ENCODE measurements at places on chromosomes 5 and 9. TPM values are rescaled to one million over a fixed set of nuclear protein-coding genes. Genes with fewer than 3 reads are reported as not detected.

Gene TEX53
- polyA plus RNA-seq = not detected

Gene PCDHGB6
- not detected for polyA plus RNA-seq

DNA sequence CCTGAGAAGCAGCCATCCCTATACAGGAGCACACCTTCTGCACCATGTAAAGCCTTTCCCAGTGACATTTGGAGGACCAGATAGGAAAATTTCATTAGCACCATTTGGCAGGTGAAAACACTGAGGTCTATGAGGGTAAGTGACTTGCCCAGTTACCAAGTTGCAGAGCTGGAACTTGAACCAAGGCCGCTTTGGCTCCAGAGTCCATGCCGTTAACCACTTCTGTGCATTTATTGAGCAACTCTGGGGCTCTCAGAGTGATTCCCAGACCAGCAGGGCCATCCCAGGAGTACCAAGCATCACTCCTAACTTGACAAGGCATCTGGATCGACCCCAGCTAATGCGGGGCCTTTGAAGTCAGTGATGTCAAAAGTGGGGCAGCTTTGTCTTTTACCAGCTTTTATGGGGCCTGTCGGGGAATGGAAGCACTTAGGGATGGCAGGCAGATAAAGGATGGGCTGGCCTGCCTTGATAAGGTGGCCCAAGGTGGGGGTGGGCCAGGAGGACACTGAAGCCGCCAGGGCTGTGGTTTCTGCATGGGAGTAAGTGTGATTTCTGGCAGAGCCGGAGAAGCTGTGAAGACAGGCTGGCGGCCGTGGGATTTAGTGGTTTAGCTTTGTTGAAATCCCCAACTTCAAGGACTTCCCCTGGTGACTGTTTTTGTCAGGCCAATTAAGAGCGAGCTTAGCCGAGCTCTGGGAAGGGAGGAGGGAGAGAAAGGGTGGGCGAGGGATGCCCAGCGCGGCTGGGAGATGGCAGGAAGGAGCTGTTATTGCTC lies 127.3 kb downstream of the MACROH2A1 start:
- H3K4me3 ChIP-seq = no peak overlapping the region
- no peaks in the 10 kb centered on the region for H3K36me3 ChIP-seq
- no peaks in the 10 kb centered on the region for H3K4me1 ChIP-seq
- no peak overlapping the region for H3K27ac ChIP-seq

- no peaks in the 10 kb centered on the region for H3K4me1 ChIP-seq
- H3K36me3 ChIP-seq = no peaks in the 10 kb centered on the region
Measured at GRCh38 chr9:108241384-108242073, 614.3 kb downstream of the ACTL7B start.

Gene DOCK8
- 20.8 TPM for polyA plus RNA-seq

DNA sequence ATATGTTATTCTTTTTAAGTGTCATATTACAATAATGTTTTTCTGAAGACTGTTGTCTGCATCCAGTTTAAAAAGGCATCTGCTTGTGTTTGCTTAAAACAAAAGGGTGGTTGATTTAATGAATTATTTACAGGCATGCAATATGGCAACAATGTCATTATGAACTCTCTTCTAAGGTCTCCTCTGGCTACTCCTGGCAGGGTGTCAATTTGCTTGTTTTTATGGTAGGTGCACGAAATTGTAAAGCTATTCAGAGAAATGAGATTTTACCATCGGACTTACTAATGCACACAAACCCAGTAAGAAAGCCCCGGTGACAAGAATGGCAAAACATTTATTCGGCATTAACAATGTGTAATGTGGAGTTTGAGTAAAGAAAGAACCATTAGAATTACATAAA lies 539.8 kb upstream of the ZNF608 start:
- no peak overlapping the region for H3K4me3 ChIP-seq
- H3K27me3 ChIP-seq = no peaks in the 10 kb centered on the region
- H3K36me3 ChIP-seq = no peaks in the 10 kb centered on the region
- DNase-seq = no peak
- no peaks in the 10 kb centered on the region for H3K4me1 ChIP-seq

Gene ADGRV1
- polyA plus RNA-seq = 2.6 TPM

DNA sequence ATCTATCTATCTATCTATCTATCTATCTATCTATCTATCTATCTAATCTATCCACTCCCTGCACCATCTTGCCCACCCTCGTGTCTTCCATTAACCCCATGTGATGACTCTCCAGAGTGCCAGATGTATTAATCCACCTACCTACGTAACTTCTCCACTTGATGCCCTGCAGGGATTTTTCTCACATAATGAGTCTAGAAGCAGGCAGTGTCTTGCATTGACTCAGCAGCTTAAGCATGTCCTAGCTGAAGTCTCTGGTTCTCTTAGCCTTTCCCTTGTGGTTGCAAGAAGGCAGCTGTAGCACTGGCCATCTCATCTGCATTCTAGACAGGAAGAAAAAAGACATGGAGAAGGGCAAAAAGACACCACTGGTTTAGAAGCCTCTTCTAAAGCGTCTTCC lies 96.7 kb upstream of the ALDH1B1 start:
- no peak overlapping the region for H3K4me3 ChIP-seq
- no peaks in the 10 kb centered on the region for H3K36me3 ChIP-seq
- no peaks in the 10 kb centered on the region for H3K4me1 ChIP-seq
- DNase-seq = no peak

- H3K27ac ChIP-seq = no peak overlapping the region
- no peaks in the 10 kb centered on the region for H3K36me3 ChIP-seq
- no peaks in the 10 kb centered on the region for H3K27me3 ChIP-seq
- H3K4me1 ChIP-seq = no peaks in the 10 kb centered on the region
- no peak overlapping the region for H3K4me3 ChIP-seq
Measured at GRCh38 chr5:150960791-150961396, 56.1 kb upstream of the ZNF300 start.

Gene KCNN2
- not detected for polyA plus RNA-seq

Gene SEMA5A
- polyA plus RNA-seq = 0.45 TPM

DNA sequence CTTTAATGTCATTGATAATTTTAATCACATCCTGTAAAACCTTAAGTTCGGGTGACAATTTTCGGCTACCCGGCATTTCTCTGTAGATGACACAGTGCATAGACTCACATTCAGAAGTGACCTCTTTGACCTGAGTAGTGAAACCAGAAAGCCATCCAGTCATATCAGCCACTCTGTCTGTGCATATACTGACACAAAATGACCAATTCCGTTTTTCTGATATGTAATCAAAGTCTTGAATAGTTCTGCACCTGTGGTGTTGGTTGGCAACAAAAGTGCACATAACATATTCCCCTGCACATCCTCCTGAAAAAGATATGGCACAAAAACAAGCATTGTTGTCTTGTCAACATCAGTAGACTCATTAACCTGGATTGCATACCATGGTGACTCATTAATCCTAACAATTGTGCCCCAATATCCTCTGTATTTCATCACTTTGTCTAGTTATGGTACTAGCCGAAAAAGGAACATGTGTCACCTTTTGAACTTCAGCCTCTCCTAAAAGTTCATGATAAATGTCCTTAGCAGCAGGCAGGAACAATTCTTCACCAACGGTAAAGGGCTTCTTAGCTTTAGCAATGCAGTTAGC lies 4.6 kb upstream of the HNRNPA0 start:
- H3K27me3 ChIP-seq = no peaks in the 10 kb centered on the region
- H3K36me3 ChIP-seq = no peaks in the 10 kb centered on the region
- H3K4me3 ChIP-seq = no peak overlapping the region

GRCh38 chr5:103057208-103058130 lies 62.5 kb downstream of the GIN1 start:
- no peaks in the 10 kb centered on the region for H3K36me3 ChIP-seq
- no peaks in the 10 kb centered on the region for H3K4me1 ChIP-seq
- DNase-seq = peak; percentile 48
- peak overlapping the region; percentile 9 for H3K27ac ChIP-seq
- no peak overlapping the region for H3K4me3 ChIP-seq
- H3K27me3 ChIP-seq = no peaks in the 10 kb centered on the region

DNA sequence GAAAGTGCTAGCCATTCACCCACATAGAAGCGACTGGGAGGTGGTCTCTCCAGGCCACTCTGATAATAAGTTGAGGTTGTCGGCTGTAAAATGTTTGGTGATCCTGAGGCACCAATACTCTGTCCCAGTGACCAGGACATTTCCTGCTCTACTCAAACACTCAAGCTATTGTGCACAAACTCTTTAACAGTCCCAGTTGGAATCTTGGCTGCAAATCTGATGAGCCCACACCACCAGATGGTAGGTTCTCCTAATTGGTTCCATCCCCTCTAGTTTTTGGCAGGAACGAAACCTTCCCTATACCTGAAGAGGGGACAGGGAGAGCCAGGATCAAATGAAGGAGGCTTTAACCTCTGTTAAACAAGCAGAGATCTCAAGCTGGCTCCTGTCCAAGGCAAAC lies 14.3 kb downstream of the GRIA1 start:
- no peak for DNase-seq
- H3K27ac ChIP-seq = no peak overlapping the region
- H3K27me3 ChIP-seq = no peaks in the 10 kb centered on the region
- no peak overlapping the region for H3K4me3 ChIP-seq
- no peaks in the 10 kb centered on the region for H3K4me1 ChIP-seq
- H3K36me3 ChIP-seq = no peaks in the 10 kb centered on the region

Gene OTP
- not detected for polyA plus RNA-seq

DNA sequence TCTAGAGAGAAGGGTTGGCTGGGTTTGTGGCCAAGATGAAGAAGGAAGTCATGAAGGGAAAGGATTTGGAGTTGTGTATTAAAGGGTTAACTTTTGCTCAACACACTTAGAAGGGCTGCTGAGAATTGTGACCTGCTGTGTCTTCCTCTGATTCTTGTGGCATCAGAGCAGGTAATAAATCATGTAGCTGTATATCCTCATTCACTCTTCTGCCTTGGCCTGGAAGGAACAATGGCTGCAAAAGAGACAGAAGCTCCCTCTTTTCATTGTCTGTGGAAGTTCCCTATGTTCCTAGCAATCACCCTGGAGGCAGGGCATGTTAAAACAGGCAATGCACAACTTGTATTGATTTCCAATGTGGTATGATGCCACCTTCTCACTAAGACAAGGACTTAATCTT lies 159.1 kb downstream of the LRRC70 start:
- H3K4me1 ChIP-seq = no peaks in the 10 kb centered on the region
- no peaks in the 10 kb centered on the region for H3K27me3 ChIP-seq
- no peak overlapping the region for H3K4me3 ChIP-seq
- DNase-seq = no peak
- no peaks in the 10 kb centered on the region for H3K36me3 ChIP-seq

DNA sequence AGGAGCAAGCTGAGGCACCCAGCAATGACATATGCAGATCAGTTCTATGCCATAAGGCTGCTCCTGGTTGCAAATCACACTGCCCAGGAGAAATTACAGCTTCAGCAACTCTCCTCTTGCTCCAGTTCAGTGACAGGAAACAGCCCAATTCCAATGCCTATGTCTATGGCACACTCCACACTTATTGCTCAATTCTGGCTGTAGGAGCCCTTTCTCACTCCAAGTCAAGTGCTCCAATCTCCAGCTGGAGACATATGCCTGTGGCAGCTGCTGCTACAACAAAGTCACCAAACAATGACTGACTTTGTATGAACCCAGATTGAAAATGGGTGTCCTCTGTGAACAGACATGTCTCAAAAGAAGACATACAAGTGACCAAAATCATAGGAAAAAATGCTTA lies 31.8 kb upstream of the PLCXD3 start:
- no peaks in the 10 kb centered on the region for H3K36me3 ChIP-seq
- no peaks in the 10 kb centered on the region for H3K4me1 ChIP-seq
- no peak overlapping the region for H3K27ac ChIP-seq
- no peak overlapping the region for H3K4me3 ChIP-seq

GRCh38 chr9:18393340-18394130 lies 80.4 kb upstream of the ADAMTSL1 start:
- no peak overlapping the region for H3K4me3 ChIP-seq
- H3K27ac ChIP-seq = no peak overlapping the region
- H3K27me3 ChIP-seq = no peaks in the 10 kb centered on the region
- no peaks in the 10 kb centered on the region for H3K4me1 ChIP-seq

- no peak overlapping the region for H3K4me3 ChIP-seq
- H3K4me1 ChIP-seq = no peaks in the 10 kb centered on the region
- no peak for DNase-seq
- H3K27me3 ChIP-seq = no peaks in the 10 kb centered on the region
Measured at GRCh38 chr9:108803428-108804065, 52.2 kb downstream of the ACTL7B start.

GRCh38 chr5:143311428-143311827 lies 92.1 kb downstream of the NR3C1 start:
- H3K27me3 ChIP-seq = no peaks in the 10 kb centered on the region
- H3K27ac ChIP-seq = no peak overlapping the region
- H3K4me1 ChIP-seq = no peaks in the 10 kb centered on the region
- no peak overlapping the region for H3K4me3 ChIP-seq
- no peak for DNase-seq
- peaks cover 7% of the 10 kb centered on the region for H3K36me3 ChIP-seq

Gene UAP1L1
- 25.8 TPM for polyA plus RNA-seq

GRCh38 chr5:173642191-173642816 lies 25.9 kb upstream of the BOD1 start:
- no peaks in the 10 kb centered on the region for H3K27me3 ChIP-seq
- H3K4me3 ChIP-seq = no peak overlapping the region
- H3K36me3 ChIP-seq = no peaks in the 10 kb centered on the region
- no peaks in the 10 kb centered on the region for H3K4me1 ChIP-seq
- no peak overlapping the region for H3K27ac ChIP-seq

DNA sequence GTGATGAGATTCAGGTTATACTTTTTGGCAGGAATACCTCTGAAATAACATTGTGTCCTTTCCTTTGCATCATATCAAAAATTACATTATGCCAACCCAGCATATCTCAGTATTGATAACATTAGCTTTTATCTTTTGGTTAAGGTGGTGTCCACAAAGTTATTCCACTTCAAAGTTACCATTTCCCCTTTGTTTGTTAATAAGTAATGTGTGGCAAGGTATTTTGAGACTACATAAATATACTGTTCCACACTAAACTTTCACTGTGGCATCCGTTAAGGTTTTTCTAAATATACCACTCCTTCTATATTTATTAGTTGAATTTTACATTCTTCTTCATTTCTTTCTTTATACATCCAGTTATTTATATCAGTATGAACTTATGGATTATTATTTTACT lies 14.1 kb upstream of the ARHGEF37 start:
- no peak for DNase-seq
- H3K4me3 ChIP-seq = no peak overlapping the region
- no peaks in the 10 kb centered on the region for H3K36me3 ChIP-seq
- H3K27me3 ChIP-seq = no peaks in the 10 kb centered on the region
- no peak overlapping the region for H3K27ac ChIP-seq

GRCh38 chr5:153926201-153926600 lies 112.5 kb downstream of the FAM114A2 start:
- H3K27me3 ChIP-seq = no peaks in the 10 kb centered on the region
- no peak overlapping the region for H3K27ac ChIP-seq
- H3K4me3 ChIP-seq = no peak overlapping the region

- H3K4me1 ChIP-seq = peaks cover 40% of the 10 kb centered on the region
- no peak overlapping the region for H3K4me3 ChIP-seq
- H3K36me3 ChIP-seq = no peaks in the 10 kb centered on the region
- H3K27ac ChIP-seq = peak overlapping the region; percentile 42
- peak; percentile 53 for DNase-seq
- H3K27me3 ChIP-seq = no peaks in the 10 kb centered on the region
Measured at GRCh38 chr9:136531904-136532798, 13.7 kb downstream of the NOTCH1 start.

GRCh38 chr5:155625897-155626543 lies 612.5 kb downstream of the KIF4B start:
- no peak for DNase-seq
- no peak overlapping the region for H3K27ac ChIP-seq
- no peaks in the 10 kb centered on the region for H3K4me1 ChIP-seq
- H3K4me3 ChIP-seq = no peak overlapping the region
- no peaks in the 10 kb centered on the region for H3K36me3 ChIP-seq

GRCh38 chr5:148259288-148259687 lies 9.3 kb upstream of the SPINK13 start:
- no peak for DNase-seq
- no peak overlapping the region for H3K4me3 ChIP-seq
- no peak overlapping the region for H3K27ac ChIP-seq
- no peaks in the 10 kb centered on the region for H3K4me1 ChIP-seq
- no peaks in the 10 kb centered on the region for H3K27me3 ChIP-seq

All from small intestine (tissue), 16 donors.